T-cell (primary cell): ENCODE measurements at places on chromosomes 4 and X. TPM values are rescaled to one million over a fixed set of nuclear protein-coding genes. Genes with fewer than 3 reads are reported as not detected.

The CSN1S1 gene
- not detected for total RNA-seq

DNA sequence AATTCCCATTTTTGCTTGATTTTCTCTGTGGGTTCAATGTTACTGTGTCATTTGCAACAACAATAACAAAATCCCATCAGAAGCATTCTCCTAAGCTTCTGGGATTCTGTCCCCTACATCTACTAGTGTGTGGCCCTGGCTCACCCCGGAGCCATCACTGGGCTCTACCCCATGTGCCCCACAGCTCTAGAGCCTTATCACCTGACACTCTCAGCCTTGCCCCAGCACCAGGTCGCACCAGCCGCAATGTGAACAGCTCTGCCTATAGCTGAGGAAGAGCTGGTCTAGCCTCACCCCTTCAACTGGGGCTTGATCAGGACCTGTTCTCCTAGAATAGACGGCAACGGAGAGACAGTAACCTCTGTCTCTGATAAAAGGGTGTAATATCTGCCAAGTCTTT, 161.7 kb downstream of the SHROOM3 start:
- no peak for DNase-seq

The TEX13B gene
- total RNA-seq = not detected

DNA sequence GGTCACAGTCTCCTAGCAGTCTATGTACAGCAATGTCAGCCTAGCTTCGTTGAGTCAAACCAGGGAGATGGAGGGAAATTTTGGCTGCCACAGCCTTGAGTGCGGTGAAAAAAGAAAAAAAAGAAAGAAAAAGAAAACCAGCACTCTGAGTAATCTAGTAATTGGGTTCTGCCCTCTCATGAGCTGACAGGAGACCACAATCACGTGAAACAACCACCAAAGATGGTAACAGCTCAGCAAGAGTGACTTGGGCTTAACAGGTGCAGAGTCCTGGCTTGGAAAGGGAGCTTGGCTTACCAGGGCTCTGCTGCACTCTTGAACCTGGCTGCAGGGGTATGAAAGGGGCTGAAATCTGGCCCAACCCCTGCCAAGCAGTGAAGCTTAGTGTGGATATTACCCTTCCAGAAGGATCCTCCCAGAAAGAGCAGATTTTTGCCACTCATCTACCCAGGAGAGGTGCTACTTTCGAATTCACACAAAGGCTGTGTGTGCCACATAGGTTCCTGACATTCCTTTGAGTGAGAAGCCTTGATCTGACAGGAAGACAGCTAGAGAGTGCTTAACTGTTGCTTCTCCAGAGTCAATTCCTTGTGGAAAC, 350.3 kb downstream of the PTTG2 start:
- DNase-seq = peak; percentile 49

- DNase-seq = no peak
Measured at GRCh38 chrX:149717803-149718202, 5.9 kb downstream of the MAGEA11 start.

DNA sequence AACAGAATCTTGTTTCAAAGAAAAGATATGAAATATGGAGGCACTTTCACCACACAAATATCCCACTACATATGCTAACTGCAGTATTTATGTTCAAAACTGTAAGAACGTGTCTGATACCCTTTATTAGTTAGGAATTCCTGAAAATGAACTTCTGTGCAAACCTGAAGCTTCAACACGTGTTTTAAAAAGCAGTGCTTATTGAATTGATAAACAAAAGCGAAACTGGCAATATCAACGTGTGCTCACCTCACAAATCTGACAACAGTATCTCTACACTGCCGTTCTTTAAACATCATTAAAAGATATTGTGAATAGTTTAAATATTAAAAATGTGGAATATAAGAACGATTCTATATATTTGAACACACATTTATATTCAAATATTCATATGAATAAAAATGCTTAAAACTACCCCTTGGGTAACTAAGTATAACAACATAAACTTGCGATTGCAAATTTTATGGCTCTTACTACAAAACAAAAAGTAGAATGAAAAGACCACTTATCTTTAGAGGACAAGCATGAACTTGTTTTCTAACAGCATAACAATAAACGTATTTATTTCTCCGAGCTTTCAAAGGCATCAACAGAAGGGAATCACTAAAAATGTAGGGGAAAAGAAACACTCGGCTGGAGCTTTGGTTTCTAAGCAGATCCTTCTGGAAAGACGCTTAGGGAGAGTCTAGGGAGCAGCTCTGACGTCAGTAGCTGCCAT, at the start of gene LRP2BP:
Gene LRP2BP (minus strand): TSS at position 687 of the 718 bp plus-strand sequence. CDS start 17,738 bp downstream, outside the sequence.
- DNase-seq = no peak

The ZRSR2 gene
- 19.9 TPM for total RNA-seq

- DNase-seq = no peak
Measured at GRCh38 chrX:9611436-9612145, 146.7 kb downstream of the TBL1X start.

The ZNF711 gene
- 1.8 TPM for total RNA-seq
